ENCODE measurements at places on chromosomes 5 and 9.

GRCh38 chr5:1445313-1445688 lies at the start of gene SLC6A3:
TSS of gene SLC6A3 (minus strand) at chr5:1445440. CDS start at chr5:1443197, 2,243 bp downstream.
- no peak for DNase-seq

GRCh38 chr5:43851741-43852140 lies 248.8 kb downstream of the NNT start:
- DNase-seq, result no peak

- DNase-seq, result no peak
These were observed 36.3 kb upstream of the HAND1 start for GRCh38 chr5:154514331-154514730.

DNA sequence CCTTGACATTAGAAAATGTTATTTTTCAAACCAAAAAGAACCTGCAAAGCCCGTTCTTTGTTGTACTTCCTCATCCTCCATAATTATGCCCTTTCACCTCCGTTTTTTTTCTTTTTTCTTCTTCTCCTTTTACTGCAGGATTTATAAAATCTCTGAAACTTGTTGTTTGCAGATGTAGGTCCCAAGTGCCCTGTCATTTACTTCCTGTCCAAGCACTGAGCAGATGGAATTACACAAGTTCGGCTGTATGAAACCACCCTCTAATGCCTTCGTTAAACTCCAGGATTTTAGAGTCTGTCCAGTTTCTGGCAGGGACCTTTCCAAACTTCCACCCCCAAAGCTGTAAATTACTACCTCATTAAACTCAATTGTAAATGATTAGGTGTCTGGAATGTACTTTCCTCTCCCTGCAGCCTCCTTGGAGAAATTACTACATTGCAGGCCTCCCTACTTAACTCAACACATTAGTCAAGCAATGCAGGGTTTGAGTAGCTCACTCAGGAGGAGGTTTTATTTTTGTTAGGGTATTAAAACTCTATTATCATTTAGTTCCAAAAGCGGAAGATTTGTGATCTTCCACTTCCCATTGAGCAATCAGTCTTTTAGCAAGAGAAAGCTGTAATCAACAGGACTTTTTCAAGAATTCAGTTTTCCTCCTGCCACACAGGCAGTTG lies 125.6 kb upstream of the LPAR1 start:
- no peak for DNase-seq

DNA sequence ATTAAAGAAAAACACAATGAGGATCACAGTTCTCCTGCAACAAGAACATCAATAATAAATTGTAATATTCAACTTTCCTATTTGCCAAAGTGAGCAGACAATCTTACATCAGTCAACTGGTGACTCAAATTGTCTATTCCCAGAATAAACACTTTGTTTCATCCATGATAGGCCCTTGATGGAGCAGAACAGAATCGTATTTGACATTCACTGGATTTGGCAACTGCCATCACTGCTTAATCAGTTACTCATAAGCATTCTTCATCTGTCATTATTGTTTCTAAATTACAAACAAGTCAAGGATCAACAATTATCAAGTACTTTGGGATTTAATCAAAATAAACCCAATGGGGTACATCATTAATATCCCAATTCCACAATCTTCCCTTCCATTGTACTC lies 398.4 kb downstream of the GABRG2 start:
- DNase-seq, result no peak

GRCh38 chr9:16335788-16336580 lies 534.5 kb downstream of the BNC2 start:
- peak; percentile 89 for DNase-seq

DNA sequence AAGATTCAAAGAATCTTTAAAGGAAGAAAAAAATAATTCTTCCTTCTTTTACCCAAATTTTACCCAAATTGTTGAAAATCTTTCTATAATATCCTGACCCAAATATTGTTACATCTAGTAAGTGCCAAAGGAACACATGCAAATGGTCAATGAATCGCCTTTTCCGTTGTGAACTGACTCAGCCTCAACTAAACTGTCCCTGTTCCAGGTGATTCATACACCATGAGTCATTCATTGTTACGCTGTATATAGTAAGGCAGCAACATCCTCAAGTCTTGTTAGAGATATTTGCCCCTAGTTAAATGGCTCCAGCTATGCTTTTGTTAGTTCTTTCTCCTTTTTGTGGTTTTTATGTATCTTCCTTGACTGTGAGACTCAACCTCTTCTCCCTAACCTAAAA lies 9.7 kb downstream of the PTGER4 start:
- peak; percentile 69 for DNase-seq

GRCh38 chr9:5554254-5554653 lies 43.9 kb downstream of the PDCD1LG2 start:
- no peak for DNase-seq

GRCh38 chr5:10564838-10565784 lies 1.2 kb downstream of the ANKRD33B start:
- no peak for DNase-seq

DNA sequence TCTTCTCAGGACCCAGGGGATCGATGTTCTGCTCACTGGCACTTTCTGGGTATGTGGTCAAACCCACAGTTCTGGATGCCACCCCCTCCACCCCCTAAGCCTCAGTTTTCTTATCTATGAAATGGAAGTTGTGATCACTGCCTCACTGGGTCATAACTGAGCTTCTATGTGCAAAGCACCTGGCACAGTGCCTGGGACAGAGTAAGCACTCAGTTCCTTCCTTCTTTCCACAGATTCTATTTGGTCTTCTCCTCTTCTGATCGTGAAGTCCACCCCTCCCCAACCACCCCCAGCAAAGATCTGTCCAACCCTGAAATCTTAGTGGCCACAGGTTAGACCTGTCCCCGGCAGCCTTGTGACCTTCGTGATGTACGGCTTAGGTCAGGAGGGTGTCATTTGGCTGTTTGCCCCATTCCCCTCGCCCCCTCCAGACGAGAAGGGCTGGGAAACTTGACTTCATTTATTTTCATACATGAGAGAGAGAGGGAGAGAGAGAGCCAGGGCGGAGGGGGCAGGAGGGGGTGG lies 181.4 kb downstream of the FGF18 start:
- DNase-seq, result no peak

GRCh38 chr5:14109041-14109747 lies 33.9 kb upstream of the TRIO start:
- peak; percentile 79 for DNase-seq

DNA sequence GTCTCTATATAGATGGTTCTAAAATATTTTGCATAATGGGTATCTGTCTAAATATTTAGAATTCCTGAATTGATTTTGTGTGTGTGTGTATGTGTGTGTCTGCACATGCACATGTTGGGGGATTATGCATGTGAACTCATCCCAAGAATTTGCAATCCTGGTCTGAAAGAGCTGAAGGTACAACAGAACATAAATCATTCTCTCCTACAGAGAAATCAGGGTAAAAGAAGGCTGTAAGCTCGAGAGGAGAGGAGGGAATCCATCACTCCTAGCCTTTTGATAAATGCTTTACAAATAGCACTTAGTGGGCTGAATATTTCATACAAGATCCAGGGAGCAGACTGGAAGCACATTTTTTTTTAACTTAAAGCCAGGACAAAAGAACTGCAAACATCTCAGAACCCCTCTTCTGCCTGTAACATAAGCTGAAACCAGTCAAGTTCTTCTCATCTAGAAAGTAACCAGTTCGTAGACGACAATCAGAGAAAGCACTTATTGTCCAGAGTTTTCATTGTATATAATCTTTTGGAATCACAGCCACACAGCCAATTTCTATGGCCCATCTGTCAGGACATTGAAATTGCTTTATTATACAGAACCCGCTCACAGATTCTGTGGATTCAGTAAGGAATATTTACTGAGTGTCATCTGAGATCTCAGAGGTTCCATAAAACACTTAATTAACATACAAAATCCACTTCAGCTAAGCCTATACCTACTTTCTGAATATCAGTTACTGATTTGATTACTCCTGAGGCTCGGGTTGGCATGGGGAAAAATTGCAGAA lies 541.4 kb upstream of the ZNF462 start:
- no peak for DNase-seq

- no peak for DNase-seq
These were observed 5.0 kb upstream of the FBXL7 start for GRCh38 chr5:15495026-15495425.

GRCh38 chr9:95980262-95981125 lies 105.0 kb downstream of the ERCC6L2 start:
- DNase-seq, result no peak

DNA sequence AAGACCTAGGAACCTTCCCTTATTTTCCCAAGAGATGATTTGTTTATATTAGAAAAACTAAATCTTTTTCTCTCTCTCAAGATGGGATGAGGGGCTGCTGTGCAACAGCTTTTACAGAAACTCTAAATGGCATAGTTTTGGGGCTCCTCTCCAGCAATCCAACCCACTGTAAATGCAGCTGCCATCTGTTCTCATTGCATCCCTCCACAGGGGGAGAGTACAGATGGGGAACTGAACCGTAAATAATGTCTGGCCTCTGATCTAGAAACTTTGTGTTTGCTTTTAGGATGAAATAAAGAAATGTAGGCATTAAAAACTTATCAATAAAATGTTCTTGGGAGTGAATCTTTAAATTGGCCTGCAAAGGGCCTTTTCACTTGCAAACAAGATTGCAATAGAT lies 291.4 kb downstream of the MCTP1 start:
- no peak for DNase-seq

DNA sequence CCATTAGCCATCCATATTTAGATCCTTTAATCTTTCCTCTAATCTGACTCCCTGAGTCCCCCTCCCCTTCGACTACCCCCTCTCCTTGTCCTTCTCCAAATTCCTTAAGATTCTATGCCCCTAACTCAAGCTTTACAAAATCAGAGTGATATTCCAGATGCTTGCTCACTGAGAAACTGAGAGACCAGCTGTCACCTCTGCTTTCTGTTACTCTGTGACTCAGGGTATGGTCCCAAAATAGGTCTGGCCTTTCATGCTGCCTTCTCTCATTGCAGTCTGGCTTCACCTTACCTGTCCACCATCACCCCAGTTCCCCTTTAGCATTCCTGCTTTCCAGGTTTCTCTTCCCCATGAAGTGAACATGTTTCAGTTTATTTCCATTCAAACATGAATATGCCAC lies 383.3 kb upstream of the SLC30A5 start:
- DNase-seq, result no peak

GRCh38 chr9:132141948-132142594 lies 19.8 kb upstream of the NTNG2 start:
- peak; percentile 42 for DNase-seq

DNA sequence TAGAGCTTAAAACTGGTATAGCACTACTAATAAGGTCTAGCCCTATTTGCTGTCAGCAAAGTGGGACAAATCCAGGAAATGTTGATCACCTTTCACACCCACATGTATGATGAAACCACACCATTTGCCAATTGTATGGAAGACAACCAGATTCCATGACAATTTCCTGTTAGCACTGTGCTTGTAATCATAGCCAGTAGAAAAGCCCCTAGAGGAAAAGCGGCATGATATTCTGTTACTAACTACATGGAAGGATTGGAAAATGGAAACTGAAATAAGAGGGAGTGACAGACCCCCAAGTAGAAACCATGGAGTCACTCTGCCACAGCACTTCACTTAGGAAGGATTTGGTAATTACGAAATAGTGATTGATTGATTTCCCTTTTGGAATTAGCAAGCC lies 923 bp downstream of the SPATA6L start:
- no peak for DNase-seq

DNA sequence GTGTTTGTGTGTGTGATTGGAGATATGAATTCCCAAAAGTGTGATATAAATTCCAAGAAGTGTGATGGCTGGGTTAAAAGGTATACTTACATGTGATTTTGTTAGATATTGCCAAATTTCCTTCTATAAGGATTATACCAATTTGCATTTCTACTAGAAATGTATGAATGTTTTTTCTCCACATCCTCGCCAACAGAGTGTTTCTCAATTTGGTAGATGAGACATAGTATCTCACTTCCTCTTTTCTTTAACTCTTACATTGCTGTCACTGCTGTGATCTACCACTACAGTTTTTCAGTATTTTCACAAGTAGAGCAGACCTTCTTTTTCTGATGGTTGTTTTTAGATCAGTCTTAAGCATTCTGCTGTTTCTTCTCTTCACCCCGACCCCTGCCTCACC lies 111.3 kb downstream of the FER start:
- DNase-seq, result peak; percentile 9

GRCh38 chr9:6757132-6757455 lies 679 bp upstream of the KDM4C start:
- peak; percentile 86 for DNase-seq

- DNase-seq, result no peak
These were observed 605 bp upstream of the DNLZ start for GRCh38 chr9:136363949-136364748.

- DNase-seq, result no peak
These were observed 54.0 kb upstream of the ROR2 start for GRCh38 chr9:92004045-92004392.

GRCh38 chr9:134178394-134178767 lies 14.0 kb upstream of the RNU6ATAC start:
- no peak for DNase-seq

- DNase-seq, result no peak
These were observed 70.2 kb downstream of the PRUNE2 start for GRCh38 chr9:76835571-76836283.

- DNase-seq, result no peak
These were observed 29.7 kb upstream of the AUH start for GRCh38 chr9:91391412-91391811.

GRCh38 chr5:135662683-135663082 lies 83.9 kb upstream of the CXCL14 start:
- DNase-seq, result no peak

GRCh38 chr5:132591145-132591544 lies 34.4 kb downstream of the RAD50 start:
- no peak for DNase-seq

- DNase-seq, result no peak
These were observed 61.1 kb downstream of the FRMD3 start for GRCh38 chr9:83477120-83477519.

DNA sequence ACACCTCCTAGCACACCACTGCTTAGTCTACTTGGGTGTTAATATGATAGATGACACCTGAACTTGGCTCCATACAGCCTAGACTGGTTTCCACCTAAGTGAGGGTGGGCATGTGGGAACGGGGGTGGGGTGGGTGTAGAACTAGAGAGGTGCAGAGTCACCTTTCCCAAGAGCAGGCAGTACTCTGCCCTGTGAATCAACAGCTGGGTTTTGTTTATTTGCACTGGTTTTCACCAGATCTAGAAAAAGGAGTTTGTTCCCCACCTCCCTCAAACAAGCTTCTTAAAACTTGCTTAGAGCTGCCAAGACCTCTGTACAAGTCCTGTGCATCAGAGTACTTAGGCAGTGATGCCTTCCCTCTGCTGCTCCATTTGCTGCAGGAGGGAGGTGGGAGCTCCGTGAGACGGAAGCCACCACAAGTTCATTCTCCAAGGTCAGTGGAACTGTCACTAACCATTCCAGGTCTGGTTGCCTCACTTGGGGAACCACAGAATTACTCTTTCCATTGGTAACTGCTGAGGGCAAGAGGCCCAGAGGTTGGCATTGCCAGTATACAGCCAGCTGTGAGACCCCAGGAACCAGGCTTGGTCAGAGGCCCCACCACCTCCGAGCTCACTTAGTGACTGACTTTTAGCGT lies 163.5 kb downstream of the NR3C1 start:
- no peak for DNase-seq

GRCh38 chr5:72599519-72600370 lies 92.5 kb upstream of the ZNF366 start:
- peak; percentile 51 for DNase-seq
